Non-pigmented ciliary epithelial cell (primary cell): ENCODE measurements at places on chromosomes 11 and 22.

DNA sequence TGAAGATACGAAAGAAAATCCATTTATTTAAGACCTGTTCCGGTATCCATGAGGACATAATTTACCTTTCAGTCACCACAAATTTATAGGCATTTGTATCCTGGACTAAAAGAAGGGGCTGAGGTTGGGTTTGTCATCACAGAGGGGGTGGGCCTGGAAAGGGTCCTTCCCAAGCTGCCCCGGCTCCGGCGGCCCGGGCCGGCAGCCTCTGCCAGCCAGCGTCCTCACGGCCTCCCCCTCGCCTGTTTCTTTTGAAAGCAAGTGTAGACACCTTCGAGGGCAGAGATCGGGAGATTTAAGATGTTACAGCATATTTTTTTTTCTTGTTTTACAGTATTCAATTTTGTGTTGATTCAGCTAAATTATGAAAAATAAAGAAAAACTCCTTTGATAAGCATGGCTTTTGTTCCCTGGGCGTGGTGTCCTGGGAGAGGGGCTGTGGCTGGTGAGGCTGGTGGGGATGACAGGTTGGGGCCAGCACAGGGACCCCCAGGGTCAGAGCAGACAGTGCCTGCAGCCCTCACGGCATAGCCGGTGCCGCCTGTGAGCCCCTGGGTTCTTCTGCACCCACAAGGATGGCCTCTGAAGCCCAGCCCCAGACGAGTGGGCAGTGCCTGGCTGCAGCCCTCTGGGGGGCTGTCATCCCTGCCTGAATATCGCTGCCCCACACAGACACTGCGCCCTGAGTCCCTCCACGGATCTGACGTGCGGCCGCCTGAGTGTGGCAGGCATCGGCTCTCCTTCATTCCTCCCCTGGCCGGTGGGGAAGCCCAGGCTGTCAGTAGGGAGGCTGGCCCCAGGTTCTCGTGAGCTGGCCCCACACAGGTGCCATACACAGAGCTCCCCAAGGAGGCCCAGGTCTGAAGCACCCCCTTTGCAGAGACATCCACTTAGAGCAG is 1075.9 kb downstream of the BRD1 start:
- DNase-seq = no peak

DNA sequence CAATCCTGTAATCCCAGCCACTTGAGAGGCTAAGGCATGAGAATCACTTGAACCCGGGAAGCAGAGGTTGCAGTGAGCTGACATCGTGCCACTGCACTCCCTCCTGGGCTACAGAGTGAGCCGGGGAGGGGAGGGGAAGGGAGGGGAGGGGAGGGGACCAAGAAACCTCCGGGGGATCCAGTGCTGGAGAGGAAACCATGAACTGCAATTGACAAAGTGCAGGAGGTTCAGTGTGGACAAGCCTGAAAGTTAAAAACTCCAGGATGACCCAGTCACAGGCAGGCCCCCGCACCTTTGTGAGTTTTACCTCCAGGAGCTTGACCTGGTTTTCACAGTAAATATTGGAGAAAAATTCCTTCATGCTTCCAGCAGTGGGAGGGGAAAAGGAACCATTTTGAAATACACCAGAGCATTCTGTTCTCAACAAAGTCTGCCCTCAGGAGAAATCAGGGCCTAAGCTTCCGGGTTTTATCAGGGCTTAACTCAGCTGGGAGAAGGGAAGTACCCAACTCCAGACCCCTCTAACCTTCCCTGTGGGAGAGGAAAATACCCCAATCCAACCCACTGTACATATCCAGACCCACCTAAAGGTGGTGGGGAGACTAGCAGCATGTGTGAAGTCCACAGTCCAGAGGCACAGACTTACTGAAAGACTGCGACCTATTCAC is 15.5 kb upstream of the ZFTA start:
- DNase-seq = no peak

DNA sequence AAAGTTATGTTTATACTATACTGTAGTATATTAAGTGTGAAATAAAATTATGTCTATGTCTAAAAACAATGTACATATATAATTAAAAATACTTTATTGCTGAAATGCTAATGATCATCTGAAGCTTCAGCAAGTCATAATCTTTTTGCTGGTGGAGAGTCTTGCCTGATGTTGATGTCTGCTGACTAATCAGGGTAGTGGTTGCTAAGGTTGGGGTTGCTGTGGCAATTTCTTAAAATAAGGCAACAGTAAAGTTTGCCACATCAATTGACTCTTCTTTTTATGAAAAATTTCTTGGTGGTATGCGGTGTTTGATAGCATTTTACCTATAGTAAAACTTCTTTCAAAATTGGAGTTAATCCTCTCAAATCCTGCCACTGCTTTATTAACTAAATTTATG is 21.4 kb downstream of the INSC start:
- no peak for DNase-seq

DNA sequence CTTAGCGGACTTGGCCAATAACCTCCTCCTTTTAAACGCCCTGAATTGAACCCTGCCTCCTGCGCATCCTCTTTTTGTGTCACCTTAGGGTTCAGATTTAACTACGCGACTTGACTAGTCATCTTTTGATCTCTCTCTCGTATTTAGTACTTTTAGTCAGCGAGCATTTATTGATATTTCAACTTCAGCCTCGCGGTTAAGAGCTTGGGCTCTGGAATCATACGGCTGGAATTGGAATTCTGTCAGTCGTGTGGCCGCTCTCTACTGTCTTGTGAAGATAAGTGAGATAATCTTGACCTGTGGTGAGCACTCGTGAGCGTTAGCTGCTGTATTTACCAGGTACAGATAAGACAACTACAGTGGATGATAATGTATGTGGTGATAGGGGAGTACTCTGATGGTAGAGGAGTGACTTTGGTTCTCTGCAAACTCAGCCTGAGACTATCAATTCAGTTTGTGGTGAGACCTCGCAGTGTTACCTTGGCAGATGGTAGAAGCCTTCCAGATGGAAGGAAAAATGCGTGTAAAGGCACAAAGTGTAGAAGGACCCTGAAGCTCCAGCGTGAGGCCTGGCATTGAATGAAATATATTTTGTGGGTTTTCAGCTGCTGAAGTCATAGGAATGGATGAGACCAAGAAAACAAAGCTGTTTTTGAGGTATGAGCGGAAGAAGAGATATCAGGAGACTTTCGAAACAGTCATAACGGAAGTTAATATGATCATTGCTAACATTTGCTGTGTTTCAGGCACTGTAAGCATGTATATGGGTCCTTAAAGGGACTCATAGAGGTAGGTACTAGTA is 682 bp downstream of the ATM start:
- no peak for DNase-seq

DNA sequence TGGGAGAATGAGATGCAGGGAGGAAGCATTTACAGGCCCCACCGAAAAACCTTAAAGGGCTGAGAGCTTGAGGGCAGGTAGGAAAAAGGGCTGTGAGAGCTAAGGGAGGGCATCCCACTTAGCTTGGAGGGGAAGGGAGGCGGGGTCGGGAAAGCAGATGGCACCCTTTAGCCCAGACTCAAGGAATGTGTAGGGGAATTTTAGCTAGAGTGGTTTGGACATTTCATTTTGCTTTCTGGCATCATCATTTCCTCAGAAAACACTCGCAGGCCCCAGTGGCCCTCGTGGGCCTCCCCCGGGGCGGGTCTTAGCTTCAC is 846 bp upstream of the STIM1 start:
- DNase-seq = no peak

GRCh38 chr22:47192651-47193437 is 430.4 kb downstream of the TBC1D22A start:
- DNase-seq = no peak

DNA sequence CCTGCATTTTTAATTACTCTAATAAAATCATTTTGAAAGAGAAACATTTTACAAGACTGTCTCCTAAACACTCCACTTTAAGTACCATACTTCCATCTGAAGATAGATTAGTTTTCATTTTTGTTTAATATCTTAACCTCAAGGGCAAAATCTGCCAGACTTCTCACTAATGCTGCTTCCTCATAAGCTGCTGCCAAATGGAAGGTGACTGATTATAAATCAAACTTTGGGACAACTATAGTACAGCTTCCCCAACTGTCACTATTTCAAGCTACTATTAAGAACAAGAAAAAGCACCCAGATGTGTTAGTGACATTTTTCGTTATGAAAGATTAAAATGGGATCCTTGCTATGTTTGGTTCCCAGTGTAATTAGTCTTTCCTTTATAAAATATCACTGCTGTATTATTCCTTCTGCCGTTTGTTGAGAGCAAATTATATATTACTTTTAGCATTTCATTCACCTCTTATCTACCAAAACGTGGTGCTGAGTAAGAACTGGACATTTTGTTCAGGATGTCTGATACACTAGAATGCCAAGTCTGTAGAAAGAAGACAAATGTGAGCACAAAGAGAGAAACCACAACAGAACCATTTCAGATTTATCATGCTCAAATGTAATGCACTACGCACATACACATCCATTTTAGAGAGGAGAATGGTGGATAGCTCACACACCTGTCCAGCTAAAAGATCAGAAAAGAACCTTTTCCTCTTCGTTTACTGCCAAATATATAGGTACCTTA is 312.2 kb upstream of the C11orf87 start:
- no peak for DNase-seq

DNA sequence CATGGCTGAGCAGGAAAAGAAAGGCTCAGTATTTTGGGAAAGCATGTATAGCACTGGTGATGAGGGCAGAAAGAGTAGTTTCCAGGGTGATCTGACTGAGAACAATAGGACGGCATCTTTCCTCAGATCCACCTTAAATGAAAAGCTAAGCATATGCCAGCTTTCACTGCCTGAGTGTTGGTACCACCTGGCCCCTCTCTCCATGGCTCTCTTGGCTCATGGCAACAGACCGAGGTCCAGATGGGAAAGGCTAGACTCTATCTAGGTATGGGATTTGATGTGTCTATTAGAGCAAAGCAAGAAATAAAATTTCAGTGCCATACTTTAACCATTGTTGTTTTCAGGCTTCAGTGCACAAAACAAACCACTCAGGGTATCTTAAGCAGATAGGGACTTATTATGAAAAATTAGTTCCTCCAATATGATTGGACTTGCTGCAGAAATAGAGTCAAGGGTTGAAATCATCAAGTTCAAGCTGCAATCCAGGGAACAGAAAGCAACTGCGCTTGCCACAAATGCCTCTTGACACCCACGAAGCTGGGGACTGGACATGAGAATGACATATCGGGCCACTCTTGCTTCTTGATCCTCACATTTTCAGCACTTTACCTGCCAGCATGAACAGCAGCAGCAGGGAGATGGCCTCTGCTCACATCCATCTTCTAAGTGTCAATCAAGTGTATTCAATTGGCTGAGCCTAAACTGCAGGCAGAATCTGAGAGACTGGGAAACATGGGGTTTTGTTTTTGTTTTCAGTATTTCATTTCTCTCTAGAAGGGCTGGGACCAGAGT is 64.0 kb upstream of the SNX19 start:
- DNase-seq = no peak

DNA sequence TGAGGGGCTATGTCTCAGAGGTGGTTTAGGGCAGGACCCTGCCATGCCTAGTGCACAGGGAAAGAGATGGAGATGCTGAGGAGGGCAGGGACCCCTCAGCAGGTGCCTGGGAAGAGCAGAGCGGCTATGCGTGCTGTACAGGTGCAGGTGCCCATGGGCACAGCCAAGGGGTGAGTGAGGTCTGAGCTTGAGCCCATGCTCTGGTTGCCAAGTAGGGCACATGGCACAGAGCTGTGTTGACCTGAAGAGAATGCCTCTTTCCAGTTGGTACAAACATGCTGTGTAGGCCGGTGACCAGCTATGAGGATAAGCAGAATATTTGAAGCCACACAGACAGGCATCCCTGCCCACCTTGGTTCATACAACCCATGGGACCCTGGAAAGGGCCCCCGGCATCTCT is 65.8 kb upstream of the NECTIN1 start:
- no peak for DNase-seq

GRCh38 chr11:130124096-130124495 is 35.5 kb upstream of the ST14 start:
- DNase-seq = peak; percentile 70

DNA sequence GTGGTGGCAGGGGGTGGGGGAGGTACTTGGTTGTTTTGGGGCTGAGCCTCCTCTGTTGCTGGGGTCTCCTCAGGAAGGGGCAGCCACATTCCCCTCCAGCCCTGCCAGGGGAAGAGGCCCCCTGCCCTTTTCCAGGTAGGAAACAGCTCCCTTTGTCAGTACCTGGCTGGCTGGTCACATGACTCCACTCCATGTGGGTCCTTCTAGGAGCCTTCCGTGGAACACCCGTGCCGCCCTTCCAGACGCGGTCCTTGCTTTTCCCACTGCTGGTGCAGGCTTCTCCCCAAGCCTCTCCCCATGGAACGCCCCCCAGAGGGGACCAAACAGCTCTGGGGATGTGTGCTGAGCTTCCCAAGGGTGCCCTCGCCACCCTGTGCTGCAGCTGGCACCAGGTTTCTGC is 19.9 kb downstream of the IFT27 start:
- DNase-seq = no peak

DNA sequence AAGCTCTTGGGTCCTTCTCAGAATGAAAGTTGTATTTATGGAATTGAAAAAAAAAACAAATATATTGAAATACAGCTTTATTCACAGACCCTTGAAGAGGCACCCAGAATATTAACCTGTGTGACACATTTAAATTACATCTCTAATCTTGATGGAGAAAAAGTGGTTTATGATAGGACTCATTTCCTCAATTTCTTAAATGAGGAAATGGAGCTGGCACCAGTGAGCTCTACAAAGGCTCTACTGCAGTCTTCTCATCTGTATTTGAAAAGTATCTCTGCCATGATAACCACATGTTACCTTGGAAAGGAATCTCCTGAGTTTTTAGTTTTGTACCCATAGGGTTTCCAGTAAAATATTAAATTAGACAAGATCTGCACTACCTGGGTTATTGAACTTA is 186.5 kb downstream of the HIPK3 start:
- DNase-seq = no peak

- peak; percentile 99 for DNase-seq
Measured at GRCh38 chr11:35337136-35337913, 82.0 kb downstream of the SLC1A2 start.

DNA sequence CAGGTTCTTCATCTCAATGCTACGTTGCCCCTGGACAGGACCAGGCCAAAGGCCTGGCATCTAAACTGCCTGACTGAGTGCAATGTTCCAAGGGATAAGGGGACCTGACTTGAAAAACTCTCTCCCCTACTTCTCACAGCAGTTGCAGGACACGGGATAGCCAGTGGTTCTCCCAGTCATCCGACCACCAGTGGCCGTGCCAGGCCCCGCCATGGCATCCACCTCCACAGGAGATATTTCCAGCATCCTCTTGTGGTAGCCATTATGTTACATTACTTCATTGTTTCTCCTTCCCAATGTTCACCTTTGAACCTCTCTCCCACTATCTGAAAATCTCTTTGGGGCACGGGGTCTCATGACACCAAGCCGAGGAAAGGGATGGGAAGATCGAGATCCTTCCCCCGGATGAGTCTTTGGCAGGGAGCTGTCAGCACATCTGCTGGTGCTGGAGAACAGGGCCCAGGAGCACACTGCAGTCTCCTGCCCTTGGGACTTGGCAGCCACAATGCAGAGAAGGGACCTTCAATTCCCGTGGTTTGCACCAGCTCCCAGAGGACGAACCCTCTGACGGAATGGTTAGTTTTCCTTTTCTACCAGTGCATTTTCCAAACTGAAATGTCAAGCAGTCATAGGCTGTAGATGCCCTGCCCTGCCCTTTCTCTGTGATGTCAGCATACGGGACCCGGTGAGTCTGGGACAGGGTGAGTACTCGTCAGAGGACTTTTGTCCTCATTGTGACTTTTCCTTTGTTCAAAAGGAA is 121.2 kb downstream of the ETS1 start:
- DNase-seq = no peak
